ENCODE measurements at places on chromosomes 7 and 10.
A peak's percentile ranks its signal among the peaks of the same experiment; 100 is the strongest.

GRCh38 chr10:31932838-31933237 lies 4.2 kb upstream of the ARHGAP12 start:
- DNase-seq = no peak

DNA sequence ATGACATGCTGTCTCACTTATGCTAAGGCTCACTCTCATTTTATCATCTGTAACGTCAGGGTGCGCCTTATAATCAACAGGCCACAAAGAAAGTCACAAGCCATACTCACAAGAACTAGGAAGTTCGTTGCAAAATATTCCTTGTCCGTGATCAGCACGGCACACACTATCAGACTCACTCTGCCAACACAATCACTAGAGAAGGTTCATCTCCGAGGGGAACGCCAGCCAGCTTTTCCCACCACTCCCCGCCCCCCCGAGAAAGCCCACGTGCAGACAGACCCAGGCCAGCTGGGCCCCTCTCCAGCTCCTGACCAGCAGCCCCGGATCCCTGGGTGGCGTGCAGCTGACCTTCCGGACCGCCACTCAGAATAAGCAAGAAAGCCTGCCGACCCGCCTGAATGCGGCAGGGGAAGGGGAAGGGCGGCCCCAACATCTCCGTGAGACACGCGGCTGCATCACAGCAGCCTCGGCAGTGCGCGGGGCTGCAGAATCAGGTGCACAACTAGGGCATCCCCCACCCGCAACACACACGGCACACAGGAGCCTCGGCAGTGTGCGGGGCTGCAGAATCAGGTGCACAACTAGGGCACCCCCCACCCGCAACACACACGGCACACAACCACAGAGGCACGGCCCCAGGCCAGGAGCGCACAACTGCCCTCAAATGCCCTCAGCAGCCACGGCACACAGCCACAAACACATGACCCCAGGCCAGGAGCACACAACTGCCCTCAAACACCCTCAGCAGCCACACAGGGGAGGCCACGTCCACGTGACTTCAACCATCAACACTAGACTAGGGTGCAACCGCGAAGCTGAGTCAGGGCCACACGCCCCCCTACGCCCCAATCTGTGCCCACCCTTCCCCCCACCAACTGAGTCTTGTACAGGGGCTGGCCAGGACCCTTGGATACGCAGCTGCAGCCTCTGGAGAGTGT lies 2.5 kb upstream of the GPR146 start:
- DNase-seq = no peak

DNA sequence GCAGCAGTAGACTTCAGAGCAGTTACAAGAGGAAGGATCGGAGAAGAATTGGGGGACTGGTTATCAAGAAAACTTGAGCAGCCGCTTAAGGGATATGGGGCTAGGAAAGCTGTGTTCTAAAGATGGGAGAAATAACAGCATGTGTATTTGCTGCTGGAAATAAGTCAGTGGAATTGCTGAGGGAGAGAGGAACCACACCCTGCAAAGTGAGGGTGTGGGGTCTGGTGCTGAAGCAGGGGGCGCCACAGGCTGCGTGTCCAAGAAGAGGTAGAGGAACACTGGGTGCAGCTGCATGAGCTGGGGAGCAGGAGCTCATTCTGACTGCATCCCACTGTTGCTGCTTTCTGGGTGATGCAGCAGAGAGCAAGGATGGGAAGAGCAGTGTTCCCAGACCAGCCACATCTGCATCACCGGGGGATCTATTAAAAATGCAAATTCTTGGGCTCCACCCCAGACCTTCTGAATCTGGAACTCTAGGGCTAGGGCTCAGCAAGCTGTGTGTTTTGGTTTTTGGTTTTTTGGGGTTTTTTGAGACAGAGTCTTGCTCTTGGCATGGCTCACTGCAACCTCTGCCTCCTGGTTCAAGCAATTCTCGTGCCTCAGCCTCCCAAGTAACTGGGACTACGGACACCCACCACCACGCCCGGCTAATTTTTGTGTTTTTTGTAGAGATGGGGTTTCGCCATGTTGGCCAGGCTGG lies 97.1 kb upstream of the DNAJB6 start:
- DNase-seq = no peak

- DNase-seq = no peak
These were observed 6.2 kb upstream of the TSPAN15 start for GRCh38 chr10:69445041-69445440.

DNA sequence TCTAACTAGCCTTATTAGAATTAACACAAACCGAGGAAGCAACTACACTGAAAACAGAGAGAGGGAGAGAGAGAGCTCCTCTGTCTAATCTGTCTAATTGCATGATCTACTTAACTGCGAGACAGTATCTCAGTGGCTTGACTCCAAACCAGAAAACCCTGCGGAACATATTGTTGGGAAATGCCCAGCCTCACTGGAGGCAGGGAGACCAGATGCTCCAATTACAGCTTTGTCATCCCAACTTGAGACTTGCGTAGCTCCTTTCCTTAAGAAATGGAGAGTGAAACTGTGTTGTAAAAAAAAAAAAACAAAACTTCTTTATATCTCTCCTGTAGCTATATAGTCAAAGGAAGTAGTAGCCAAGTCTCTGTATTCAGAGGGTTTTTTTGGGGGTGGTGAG lies 52.0 kb upstream of the ZNRF2 start:
- DNase-seq = no peak

- DNase-seq = no peak
These were observed 70.6 kb upstream of the GLCCI1 start for GRCh38 chr7:7897949-7898515.

GRCh38 chr10:118805146-118805545 lies 50.4 kb upstream of the CACUL1 start:
- DNase-seq = no peak

GRCh38 chr7:121182902-121183301 lies 145.9 kb upstream of the WNT16 start:
- no peak for DNase-seq

- DNase-seq = no peak
These were observed 198.0 kb downstream of the PHF14 start for GRCh38 chr7:11171569-11172192.

GRCh38 chr10:9613338-9614075 lies 1404.2 kb upstream of the CELF2 start:
- no peak for DNase-seq

- no peak for DNase-seq
These were observed 52.6 kb downstream of the CACNA2D1 start for GRCh38 chr7:82390936-82391335.

- no peak for DNase-seq
These were observed 147.1 kb upstream of the STEAP1 start for GRCh38 chr7:90007001-90007654.

GRCh38 chr10:5584895-5585516 lies 60.2 kb downstream of the CALML3 start:
- DNase-seq = peak; percentile 68

- no peak for DNase-seq
These were observed 249.3 kb upstream of the TCERG1L start for GRCh38 chr10:131560706-131561355.

DNA sequence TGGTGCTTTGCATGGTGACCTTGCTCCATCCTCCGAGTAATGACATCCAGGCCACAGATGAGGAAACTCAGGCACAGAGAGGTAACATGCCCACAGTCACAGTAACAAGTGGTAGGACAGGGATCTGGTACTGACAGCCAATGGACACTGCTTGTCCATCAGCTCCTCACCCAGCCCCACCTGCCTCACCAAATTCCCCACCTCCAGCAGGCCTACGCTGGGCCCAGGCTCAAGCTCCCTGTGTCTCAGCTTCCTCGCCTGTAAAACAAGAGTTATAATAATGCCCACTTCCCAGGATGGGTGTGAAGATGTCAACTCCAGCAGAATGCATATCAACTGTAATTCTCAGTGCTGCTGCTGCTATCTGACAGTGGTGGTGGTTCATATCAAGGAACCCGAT lies 123.8 kb downstream of the GRID1 start:
- no peak for DNase-seq

GRCh38 chr10:35911954-35912353 lies 269.9 kb upstream of the FZD8 start:
- DNase-seq = no peak

DNA sequence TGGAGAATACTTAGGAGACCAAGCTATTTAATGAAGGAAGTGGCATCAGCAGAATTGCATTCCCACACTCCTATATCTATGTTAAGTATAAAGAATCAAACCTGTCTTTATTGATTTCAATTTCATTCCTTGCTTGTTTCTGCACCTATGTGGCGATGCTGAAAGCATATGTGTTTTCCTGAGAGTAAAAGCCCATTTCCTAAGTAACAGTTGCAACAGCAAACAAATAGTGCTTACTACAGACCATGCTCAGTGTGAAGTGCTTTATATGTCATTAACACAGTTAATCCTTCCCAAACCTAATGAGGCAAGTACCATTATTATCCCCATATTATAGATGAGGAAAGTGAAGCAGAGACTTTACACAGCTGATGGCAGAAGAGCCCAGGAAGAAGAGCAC lies 552.1 kb downstream of the PARD3 start:
- no peak for DNase-seq

- DNase-seq = no peak
These were observed 583.6 kb upstream of the LRRN3 start for GRCh38 chr7:110507369-110507768.

Data from T1000 (cell line).